Naive B cell (primary cell): ENCODE measurements at places on chromosomes 5 and 9.

DNA sequence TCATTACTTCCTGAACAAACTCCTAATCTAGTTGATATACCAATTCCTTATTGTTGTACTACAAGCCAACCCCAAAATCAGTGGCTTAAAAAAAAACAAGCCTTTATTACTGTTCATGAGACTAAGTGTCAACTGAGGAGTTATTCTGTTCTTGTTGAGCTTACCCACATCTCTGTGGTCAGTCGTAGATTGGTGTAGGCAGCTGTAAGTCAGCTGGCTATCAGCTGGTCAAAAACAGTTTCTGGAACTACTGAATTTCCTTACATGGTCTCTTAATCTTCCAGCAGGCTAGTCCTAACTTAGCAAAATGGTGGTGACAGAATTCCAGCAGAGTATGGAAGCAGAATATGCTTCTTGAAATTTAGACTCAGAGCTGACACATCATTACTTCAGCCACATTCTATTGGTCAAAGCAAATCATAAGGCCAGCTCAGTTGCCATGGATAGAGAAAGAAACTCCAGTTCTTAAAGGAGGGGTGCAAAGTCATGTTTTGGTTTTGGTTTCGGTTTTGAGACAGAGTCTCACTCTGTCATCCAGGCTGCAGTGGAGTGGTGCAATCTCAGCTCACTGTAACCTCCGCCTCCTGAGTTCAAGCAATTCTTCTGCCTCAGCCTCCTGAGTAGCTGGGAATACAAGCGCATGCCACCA, 386.1 kb upstream of the MPDZ start:
- DNase-seq: no peak

- DNase-seq: no peak
These were observed 42.5 kb downstream of the TMEM167A start for GRCh38 chr5:83034528-83035207.

GRCh38 chr9:15524845-15525455, 14.2 kb upstream of the PSIP1 start:
- DNase-seq: no peak

DNA sequence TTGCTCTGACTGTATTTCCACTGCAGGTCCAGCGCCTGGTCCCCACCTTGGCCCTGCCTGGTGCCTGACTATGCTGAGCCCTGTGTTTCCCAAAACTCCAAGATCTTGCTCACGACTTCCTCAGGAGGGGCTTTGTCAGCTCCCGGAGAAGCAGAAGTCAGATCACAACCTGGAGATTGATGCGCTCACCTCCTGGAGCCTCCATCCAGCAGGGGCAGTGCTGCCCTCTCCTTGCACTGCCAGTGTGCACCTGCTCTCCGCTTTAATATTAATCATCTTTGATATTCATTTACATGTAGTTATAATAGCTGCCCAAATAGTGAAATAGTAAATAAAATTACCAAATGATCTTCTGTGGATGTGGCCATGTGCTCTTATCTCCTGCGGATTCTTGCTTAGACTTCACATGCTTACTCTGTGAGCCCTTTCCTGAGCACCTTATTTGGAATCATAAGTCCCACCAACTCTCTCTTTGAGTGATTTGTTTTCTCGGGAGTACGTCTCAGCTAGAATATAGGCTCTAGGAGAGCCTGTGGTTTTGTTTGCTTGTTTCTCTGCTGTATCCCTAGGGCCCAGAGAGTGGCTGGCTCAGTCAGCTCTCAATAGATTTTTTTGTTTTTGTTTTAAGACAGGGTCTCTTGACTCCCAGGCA, 17.4 kb downstream of the MAML1 start:
- no peak for DNase-seq

- DNase-seq: no peak
These were observed 39.9 kb upstream of the RETREG1 start for GRCh38 chr5:16656561-16657191.

DNA sequence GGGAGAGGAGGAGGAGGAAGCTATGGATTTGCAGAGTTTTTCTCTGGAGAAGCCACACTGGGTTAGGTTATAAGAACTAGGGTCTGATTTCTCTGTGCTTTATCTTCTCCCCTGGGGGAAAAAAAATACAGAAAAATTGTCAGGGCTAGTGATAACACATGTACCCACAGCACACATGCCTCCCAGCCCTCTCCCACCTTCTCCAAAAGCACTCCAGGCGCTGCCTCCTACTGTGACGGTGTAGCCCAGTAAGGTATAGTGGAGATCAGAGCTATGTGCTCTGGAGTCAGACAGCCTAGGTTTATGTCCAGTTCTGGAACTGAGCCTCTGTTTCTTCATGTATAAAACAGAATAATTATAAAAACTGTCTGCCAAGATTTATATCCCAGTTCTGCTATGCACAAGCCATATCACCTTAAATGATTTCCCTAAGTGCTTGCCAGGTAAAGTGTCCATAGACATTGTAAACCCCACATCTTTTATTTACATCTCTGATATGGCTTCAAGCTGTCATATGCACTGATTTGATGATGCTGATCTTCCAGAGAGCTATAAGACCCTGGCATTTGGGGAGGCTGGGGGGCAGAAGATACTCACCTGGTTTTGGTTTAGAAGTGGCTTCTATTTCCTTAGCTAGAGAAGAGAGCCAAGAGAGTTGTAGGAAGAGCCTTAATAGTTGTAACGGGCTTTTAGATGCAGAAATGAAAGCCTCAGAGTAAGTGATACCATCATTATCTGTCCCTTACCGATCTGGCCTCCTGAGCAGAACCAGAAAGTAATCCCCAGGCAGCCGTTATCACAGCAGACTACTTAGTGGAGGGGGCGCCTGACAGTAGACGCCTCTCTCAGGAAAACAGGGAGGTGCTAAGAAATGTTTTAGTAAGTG, 7.6 kb downstream of the SLC1A3 start:
- DNase-seq: no peak

DNA sequence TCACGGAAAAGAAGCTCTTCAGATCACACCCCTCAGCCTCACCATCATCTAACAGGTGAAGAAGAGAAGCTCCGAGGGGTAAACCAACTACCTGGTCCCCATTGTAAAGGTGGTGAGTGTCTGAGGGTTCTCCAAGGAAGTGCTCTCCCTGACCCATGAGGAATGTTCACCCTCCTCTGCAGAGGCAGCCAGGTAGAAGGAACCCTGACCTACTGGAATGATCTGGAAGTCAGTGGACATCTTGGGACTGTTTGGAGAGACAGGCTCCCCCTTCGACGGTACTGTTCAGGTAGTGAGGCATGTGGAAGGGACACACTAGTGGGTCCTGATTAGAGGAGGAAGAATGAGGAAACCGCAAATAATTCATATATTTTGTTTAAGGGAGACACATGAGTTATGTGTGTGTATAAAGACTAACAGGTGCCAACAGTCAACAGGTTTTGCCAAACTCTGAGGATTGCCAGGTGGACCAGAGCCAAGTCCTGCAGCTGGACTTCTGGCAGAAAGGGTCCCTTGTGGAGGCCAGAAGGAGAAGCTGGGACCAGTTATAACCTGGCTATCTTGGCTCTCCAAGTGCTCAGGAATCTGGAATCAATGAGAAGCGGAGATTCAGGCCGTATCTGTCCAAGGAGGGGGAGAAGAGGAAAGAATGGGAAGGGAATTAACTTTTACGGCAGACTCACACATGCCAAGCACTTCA, 3.0 kb upstream of the ZBTB34 start:
- no peak for DNase-seq

DNA sequence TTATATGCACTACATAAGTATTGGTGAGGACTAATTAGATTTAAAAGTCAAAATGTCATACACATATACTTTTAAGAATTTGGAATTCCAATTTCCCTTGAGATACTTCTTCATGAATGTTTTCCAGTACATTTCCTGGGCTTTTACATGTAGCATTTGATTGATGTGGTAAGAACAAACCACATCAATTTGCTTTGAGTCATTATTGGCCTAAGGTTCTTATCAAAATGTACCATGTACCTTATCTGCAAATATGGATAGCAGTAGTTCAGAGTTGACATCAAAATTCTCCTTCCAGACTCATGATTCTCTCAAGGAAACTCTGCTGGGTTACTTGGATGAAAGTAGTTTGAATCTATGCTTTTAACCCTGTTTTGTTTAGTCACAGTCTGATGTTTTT, 2.5 kb downstream of the CAST start:
- DNase-seq: no peak

DNA sequence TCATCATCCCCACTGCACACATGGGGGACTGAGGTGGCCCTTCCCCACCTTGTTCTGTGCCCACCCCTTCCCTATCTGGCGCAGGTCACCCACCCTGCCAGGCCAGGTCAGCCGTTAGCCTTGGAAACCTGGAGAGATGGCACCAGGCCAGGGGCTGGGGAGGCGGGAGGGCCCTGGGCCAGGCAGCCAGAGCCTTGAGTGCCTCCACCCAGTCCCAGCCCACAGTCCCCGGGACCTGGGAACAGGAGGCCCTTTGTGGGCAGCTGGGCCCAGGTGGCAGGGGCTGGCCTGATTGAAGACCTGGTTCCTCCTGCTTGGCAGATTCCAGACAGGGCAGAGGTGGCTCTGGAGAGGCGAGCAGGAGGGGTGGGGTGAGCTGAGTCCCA, 70.6 kb downstream of the LRSAM1 start:
- DNase-seq: no peak

DNA sequence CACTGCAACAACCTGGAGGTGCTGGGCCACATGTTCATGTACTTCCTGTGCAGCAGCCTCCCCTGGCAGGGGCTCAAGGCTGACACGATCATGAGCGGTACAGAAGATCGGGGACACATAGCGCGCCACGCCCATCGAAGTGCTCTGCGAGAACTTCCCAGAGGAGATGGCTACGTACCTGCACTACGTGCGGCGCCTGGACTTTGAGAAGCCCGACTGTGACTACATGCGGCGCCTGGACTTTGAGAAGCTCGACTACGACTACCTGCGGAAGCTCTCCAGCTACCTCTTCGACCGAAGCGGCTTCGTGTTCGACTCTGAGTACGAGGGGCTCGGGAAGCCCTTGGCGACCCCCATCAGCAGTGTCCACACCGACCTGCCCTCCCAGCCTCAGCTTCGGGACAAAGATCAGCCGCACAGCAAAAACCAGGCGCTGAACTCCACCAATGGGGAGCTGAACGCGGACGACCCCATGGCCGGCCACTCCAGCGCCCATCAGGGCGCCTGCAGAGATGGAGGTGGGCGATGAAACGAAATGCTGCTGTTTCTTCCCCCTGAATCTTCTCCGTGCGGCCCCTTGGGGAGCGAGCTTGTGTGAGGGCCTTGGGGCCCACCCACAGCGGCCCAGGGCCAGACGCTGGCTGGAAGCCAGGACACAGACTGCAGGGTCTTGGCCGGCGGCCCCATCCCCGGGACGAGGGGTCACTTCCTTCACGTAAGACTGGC, 56.5 kb downstream of the JAK2 start:
- DNase-seq: no peak

GRCh38 chr9:98943682-98944056, at the start of gene COL15A1:
TSS of gene COL15A1 (plus strand) at chr9:98943907. CDS start at chr9:98944062, 155 bp downstream.
- no peak for DNase-seq

GRCh38 chr5:69007163-69007562, 86.7 kb upstream of the SLC30A5 start:
- no peak for DNase-seq

- no peak for DNase-seq
These were observed 48.2 kb upstream of the NFIB start for GRCh38 chr9:14362175-14362574.

DNA sequence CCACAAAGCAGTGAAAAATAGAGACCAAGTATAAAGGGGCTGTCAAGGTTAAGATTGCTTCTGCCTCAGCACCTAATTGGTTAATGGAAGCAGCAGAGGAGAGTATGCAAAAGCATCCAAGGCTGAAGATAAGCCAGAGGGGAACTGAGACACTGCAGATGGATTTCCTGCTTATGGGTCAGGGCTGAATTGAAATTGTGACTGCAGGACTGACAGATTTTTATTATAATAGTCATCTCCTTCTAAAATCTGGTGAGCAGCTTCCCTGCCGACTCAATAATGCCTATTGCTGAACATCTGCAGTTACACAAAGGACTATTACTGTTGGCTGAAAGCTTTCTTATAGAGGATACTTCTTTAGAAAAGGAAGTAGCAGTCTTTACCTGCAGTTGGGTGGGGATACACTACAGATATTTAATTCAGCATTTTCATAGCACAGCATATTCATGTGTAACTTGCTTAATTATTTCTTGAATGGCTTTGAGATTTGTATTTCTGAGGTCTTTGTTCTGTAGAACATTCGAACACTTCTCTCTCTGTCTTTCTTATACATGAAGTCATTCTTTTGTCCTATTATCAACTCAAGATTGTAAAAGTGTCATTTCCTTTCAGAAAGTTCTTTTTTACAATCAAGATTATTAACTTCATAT, 363.0 kb upstream of the RIOK2 start:
- DNase-seq: no peak

GRCh38 chr9:84397822-84398221, 57.3 kb upstream of the SLC28A3 start:
- DNase-seq: no peak

DNA sequence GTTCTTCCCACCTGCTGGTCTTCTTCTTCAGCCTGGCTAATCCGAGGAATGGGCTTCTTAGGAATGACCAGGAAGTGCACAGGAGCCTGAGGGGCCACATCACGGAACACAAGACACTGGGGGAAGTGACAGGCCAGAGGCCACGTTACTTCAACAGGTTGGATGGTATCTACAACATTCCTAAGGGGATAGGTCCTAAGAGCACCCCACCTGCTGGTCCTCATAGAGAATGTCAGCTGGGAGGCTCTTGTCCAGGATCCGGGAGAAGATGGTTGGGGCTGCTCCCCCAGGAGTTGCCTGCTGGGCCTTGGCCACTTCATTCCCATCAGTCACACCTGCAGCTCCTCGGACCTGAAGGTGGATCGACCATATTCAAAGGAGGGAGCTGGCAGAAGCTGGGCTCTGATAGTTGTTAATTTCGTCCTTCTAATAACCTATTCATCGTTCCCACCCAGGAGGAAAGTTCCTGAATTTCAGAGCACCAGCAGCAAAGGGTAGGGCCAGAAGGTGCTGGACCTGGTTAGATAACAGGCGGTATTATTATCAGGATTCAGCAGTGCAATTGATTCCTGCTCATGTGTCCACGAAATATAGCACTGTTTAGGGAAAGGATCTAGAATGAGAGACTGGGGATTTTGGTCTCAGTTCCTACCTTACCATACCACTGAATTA, 1.3 kb downstream of the HINT2 start:
- no peak for DNase-seq

DNA sequence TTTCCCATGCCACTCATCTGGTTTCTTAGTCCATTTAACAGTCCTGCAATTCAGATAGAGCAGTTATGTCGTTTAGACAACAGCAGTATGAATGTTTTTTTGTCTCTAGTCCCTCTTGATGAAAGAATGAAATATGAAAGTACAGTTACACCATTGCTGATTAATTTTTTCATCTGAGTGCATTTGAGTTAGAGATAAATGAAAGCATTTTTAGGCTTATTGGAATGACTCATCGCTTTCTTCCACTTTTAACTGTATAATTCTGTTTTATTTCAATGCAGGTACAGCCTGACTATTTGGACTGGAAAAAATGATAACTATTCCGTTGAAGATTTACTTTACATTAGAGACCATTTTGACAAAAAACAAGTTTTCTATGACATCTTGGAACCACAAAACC, 28.7 kb downstream of the ANKRD34B start:
- DNase-seq: no peak

DNA sequence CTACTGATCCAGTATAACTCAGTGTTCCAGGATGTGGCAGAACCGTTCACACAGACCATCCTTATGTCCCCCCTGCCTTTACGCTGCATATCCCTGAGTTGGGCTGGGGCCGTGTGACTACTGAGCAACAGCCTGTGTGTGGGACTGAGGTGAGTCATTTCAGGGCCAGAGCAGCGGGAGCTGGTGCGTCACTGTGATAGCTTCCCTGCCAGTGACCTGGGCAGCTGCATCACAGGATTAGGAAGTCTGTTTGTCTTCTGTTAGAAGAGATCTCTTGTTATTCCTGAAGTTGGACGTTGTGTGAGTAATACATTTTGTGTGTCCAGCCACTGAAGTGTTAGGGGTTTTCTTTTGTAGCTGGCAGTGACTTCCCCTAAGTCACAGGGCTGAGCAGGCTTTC, 35.6 kb downstream of the TPPP start:
- DNase-seq: no peak
